ENCODE measurements at places on chromosomes 1 and 21.

DNA sequence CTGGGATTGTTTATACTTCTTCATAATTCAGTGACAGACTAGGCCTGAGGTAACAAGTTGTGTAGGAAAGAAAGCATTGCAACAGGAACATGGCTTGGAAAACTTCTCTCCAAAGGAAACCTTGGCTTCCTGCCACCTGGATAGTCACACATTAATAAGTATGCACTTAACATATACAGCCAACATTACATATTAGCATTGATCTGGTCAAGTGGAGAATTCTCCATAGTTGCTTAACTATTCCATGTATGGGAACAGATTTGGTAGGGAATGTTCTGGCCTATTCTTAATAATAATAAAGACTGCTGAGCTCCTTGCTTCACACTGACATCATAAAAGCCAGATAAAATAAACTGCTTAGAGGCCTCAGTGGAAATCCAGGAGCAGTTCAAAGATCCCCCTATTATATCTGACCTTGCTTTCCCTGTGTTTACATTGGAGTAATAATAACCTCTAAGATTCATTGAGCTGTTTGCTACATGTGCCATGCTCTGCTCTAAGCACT lies 27.2 kb upstream of the NFIA start:
- no peak for DNase-seq

GRCh38 chr1:235108185-235108593 lies 20.4 kb downstream of the TOMM20 start:
- DNase-seq: no peak

GRCh38 chr1:157156058-157156541 lies 17.9 kb upstream of the ETV3 start:
- peak; percentile 79 for DNase-seq

- no peak for DNase-seq
Observed at GRCh38 chr1:40224040-40224439, 23.7 kb upstream of the TMCO2 start.

DNA sequence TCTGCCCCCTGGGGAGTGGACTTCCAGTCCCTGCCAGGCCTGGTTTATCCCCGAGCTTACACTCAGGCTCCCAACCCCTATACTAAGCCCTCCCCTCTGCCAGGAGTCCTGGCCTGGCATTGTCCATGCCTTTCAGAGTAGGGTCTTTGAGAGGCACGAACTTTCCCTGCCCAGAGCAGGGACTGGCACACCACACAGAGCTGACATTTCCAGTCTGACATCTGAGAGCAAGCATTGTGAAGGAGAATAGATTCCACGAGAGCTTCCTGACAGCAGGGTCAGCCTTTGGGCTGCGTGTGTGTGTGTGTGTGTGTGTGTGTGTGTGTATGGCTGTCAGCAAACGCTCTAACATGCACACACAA lies 59.5 kb upstream of the LAPTM5 start:
- no peak for DNase-seq
